Testis (tissue), 5 donors: ENCODE measurements at places on chromosomes 1 and 21. TPM values are rescaled to one million over a fixed set of nuclear protein-coding genes. Genes with fewer than 3 reads are reported as not detected.
A peak's percentile ranks its signal among the peaks of the same experiment; 100 is the strongest.

DNA sequence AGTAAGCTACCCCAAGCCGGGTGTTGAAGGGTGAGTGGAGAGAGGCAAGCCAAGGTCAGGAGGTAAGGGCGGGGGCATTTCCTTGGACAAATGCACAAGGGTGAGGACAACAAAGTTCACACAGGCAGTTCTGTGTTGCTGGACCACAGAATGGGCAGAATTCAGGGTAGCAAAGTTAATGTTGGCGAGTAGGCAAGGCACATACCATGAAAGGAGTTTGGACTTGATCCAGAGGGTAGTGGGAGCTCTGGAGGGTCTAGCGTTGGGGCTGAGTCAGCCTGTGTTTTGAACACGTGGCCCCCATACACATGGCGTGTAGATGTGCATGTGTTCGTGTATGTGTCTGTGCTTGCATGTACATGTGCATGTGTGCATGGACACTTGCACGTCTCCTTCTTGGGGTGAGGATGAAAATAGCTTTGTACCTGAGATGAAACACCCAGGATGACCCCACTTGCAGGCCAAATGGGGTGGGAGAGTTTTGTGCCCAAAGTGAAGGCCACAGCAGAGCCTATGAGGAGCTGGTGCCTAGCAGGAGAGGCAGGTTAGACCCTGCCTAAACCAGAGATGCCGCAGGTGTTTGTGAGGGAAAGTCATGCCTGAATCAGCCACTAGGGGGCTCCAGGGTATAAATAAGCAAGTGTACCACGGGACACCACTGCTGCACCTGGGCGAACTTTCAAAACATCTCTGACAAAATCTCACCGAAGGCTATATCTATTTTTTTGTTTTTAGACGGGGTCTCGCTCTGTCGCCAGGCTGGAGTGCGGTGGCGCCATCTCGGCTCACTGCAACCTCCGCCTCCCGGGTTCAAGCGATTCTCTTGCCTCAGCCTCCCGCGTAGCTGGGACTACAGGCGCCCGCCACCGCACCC, 21.8 kb downstream of the SLC27A3 start:
- peak; percentile 96 for DNase-seq

The CDA gene
- 2.0 TPM for total RNA-seq

DNA sequence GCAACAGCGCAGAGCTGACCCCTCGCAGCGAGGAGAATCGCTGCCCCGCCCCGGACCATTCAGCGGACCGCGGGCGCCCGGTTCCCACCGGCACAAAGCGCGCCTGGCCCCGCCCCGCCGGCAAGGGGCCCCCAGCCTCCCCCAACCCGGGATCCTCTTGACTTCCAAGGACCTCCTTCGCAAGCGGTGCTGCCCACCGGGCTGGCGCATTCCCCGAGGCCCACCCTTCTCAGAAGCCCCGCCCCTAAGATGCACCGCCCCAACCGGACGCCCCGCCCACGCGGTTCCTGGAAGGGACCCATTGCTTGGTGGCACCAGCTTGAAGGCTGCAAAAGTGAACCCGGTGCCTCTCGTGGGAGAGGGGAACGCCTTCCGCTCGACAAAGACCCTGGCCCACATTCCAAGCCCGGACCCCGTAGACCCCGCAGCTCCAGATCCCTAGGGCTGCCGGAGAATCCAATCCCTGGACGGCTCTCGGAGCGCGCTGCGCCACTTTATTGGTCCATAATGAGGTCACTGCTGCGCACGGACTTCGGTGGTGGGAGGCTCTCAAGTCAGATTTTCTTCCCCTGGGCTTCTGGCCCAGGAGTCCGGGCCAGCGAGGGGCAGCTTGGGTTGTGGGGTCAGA, 2.0 kb downstream of the HES3 start:
- no peak for DNase-seq

The BLACAT1 gene
- total RNA-seq, result 15.5 TPM

GRCh38 chr21:31132574-31133242, 94.4 kb upstream of the KRTAP19-8 start:
- no peak for DNase-seq

The HPCA gene
- total RNA-seq, result 1.7 TPM

DNA sequence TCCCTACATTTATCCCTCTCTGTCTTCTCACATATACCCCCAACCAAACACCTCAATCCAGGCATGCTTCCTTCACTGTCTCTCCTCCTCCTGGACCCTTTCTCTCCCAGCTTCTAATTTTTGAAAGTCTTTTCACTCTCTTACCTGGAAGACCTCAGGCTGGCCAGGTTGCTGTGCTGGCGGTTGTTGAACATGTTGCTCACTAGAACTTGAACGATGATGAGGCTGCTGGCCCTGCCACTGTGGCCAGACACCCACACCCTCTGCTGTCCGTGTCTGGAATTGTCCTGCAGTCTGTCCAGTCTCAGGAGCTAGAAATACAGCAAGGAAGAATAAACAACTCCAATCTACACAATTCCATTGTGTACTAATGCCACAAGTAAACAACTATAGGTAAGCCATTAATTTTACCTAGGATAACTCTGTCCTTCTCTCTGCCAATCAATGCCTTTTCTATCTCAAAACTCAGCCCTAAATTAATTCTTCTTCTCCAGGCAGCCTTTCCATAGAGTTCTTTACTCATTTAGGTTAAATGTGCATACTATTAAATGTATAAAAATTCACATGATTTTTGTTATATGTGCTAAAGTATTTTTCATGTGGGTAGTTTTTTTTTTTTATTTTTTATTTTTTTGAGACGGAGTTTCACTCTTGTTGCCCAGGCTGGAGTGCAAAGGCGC, 5.1 kb upstream of the CTSK start:
- peak; percentile 79 for DNase-seq

The S100A14 gene
- not detected for total RNA-seq

The FCRL4 gene
- 0.08 TPM for total RNA-seq

- DNase-seq, result peak; percentile 48
Observed at GRCh38 chr1:52920791-52921291, 699 bp downstream of the ECHDC2 start.

DNA sequence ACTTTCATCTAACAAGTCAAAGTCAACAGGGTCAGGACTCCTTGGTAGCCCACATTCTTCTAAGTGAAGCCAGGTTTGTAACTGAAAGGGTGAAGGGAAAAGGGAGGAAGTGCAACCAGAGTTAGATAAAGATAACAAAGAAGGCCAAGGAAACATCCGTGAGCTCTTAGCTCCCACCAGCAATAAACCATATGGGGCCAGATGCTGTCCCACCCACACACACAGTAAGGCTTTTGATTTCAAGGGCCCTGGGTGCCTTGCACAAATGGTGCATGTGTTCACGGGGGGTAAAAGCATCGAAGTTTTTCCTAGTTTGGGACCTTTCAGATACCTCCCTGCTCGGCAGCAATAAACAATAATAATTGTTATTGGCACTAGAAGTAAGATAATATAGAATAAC, 5.1 kb upstream of the TIAM1 start:
- no peak for DNase-seq

DNA sequence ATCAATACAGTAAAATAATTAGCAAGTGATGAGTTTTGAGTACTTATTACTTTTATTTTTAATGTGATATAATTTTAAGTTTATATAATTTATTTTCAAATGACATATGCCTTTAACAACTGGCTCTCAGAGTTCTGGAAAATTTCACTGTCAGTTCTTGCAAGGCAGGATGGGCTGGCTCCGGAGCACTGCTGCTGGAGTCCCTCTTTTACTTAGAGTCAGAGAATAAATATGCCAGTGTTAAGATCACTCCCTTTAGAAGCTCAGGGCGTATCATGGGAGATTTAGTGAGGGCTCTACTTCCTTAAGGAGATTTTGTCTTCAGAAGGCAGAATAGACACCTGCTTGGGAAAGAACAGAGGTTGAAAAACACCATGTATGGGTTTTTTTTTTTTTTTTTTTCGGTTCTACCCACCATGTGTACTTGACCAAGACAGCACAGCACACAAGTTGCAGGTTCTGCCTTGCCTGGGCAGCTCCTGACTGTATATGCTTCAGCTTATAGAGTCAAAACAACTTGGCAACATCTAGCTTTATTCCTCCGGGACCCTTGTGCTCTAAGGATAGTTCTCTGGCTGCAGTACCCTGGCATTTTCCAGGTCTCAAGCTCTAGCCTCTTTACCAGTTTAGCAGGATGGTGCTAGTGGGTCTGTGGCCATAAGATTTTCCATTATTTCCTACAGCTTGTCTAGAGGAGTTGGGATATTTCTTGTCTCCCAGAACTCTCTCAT, 29.7 kb upstream of the FMOD start:
- no peak for DNase-seq

DNA sequence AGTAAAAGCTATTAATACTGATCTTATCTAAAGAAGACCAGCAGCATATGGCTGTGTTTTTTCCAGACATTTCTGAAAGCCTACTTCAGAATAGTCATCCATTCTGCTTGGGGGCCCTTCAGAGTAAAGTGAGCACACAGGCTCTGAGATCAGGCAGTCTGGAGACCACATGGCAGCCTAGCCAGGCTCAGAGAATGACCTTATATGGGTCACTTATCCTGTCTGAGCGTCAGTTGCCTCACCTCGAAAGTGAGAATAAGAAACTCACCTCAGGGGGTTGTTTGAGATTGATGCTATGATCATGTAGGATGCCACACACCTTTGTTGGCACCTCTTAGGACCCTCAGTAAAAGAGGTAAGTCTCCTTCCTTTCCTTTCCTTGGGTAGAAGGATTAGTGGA, 270.4 kb downstream of the GRIK1 start:
- DNase-seq, result no peak

GRCh38 chr1:34907487-34908090, 21.9 kb downstream of the DLGAP3 start:
- no peak for DNase-seq

The PGLYRP4 gene
- total RNA-seq, result not detected

DNA sequence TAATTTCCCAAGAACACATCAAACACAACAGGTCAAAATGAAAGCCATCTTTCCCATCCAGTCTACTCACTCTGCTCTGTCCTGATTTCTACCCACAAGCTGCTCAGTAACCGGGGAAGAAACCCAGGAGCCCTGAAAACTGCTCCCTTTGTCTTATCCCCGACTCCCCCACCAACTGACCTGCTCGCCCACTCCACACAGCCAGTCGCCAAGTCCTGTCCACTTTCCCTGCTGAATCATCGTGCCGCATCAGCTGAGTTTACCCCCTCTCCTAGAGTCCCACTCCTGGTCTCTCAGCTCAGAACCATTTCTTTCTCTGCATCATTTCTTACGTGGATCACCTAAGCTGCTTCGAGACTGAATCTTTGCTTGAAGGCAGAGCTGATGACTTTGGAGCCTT, 11.2 kb upstream of the RCAN1 start:
- no peak for DNase-seq

GRCh38 chr1:24902471-24902891, 27.6 kb downstream of the RUNX3 start:
- no peak for DNase-seq

The LAMC2 gene
- 3.4 TPM for total RNA-seq

GRCh38 chr1:14667651-14667984, 69.1 kb downstream of the KAZN start:
- DNase-seq, result peak; percentile 22

- no peak for DNase-seq
Observed at GRCh38 chr21:17536381-17536780, 23.5 kb downstream of the CXADR start.

DNA sequence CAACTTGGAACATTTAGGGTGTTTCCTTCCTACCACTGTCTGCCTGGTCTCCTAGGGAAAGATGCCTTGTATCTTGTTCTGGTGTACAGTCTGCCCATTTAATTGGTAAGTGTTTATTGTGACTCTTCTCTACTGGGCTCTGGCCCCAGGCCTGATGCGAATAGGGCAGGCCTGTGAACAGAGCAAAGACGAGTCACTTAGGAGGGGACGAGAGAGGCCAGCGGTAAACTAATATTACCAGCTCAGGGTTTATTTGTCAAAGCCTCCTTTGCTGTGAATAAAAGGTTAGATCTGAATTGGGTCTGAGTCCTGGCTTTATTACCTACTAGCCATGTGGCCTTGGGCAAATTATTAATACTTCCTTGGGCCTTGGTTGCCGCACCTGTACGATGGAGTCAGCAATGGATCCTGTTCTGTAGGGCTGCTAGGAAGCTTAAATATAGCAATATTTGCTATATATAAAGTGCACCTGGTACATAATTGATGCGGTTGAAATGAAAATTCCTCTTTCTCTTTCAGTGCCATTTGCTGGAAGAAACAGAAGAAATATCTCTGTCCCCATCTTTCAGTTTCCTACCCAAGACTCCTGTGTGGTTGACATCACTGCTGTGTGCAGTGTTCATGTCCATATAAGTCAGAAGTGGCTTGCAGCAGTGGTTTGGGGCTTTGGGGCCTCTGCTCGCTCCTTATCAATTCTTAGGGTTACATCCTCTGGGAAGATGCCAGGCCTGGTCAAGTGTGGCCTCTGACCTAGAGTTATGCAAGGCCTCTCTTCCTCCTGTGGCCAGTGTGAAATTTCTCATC, 32.4 kb downstream of the MAPKAPK2 start:
- DNase-seq, result no peak

- no peak for DNase-seq
Observed at GRCh38 chr1:218496561-218496960, 151.4 kb downstream of the TGFB2 start.

DNA sequence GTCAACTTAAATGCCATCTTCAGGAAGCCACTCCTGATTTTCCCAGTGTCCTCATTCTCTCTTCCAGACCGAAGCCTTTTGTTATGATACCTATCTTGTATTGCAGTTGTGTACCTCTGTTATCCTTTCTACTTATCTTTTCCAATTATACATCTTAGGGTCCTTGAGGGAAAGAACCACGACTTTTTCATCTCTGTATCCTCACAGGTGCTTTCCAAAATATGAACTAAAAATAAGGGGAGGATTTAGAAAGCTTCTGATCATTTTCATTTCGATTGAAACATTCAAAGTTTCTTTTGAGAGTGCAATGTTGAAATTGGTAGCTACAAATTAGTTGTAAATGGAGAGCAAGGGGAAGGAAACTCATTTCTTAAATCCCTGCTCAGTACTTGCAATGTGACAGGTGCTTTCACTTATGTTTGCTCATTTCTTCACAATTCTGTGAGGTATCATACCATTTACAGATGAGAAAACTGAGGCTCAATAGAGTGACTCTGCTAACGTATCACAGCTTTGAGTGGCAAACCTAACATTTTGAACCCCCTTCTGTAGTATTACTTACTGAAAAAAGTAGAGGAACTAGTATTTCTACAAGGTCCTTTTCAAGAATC, 24.2 kb downstream of the SLC19A2 start:
- no peak for DNase-seq

The F13B gene
- 0.31 TPM for total RNA-seq

GRCh38 chr1:81681114-81681513, 119.6 kb upstream of the ADGRL2 start:
- DNase-seq, result no peak

DNA sequence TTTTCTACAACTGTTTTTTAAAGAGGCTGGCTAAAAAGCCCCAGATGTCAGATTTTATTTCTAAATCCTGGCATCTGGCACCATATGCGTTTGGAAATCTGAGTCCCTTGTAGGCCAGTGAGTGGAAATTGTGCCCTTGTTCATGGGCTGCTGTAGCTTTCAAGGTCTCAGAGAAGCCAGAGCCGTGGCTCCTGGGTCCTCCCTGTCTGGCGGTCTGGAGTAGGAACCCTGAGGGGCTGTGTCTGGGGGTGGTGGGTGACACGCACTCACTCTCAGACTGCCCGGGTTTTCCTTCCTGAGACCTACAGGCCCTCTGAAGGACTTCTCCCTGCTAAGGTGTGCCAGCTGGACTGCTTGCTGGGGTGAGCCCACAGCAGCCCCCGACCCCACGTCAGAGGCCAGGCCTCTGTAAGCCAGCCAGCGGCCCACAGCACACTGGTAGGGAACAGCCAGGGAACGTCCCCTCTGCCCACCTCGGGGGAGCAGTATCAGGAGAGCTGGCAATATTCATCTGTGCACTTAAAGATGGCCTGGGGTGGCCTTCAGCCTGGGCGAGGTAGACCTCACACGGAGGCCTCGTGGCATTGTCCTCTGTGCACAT, 151.5 kb downstream of the PEX14 start:
- no peak for DNase-seq

- no peak for DNase-seq
Observed at GRCh38 chr1:84027368-84027767, 28.4 kb upstream of the TTLL7 start.
